ENCODE measurements at places on chromosomes 4 and X. TPM values are rescaled to one million over a fixed set of nuclear protein-coding genes. Genes with fewer than 3 reads are reported as not detected.

PHEX gene
- 0.09 TPM for total RNA-seq

YTHDC1 gene
- 46.7 TPM for total RNA-seq

USP51 gene
- 1.1 TPM for total RNA-seq

JADE3 gene
- 6.1 TPM for total RNA-seq

CXCL13 gene
- total RNA-seq = not detected

ZNF275 gene
- 11.0 TPM for total RNA-seq

DNA sequence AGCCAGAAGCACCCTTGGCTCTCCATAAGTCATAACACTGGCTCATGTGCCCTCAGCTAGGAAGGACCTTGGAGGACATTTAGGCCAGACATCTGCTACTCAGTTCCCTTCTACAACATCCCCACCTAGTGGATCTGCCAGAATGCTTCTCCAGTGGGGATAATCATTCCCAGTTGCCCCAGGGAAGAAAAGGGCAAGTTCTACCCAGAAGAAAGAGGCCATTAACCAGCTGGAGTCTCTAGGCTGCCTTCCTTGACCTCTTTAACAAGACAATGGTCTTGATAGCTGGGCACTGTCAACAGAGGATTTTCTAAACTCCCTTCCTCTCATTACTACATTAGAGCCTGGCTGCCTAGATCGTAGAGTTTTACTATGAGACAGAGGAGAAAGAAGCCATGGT, 42.0 kb downstream of the LGI2 start:
- H3K36me3 ChIP-seq = no peaks in the 10 kb centered on the region
- no peak overlapping the region for H3K4me3 ChIP-seq
- H3K4me1 ChIP-seq = peaks cover 9% of the 10 kb centered on the region
- no peak overlapping the region for H3K27ac ChIP-seq

DNA sequence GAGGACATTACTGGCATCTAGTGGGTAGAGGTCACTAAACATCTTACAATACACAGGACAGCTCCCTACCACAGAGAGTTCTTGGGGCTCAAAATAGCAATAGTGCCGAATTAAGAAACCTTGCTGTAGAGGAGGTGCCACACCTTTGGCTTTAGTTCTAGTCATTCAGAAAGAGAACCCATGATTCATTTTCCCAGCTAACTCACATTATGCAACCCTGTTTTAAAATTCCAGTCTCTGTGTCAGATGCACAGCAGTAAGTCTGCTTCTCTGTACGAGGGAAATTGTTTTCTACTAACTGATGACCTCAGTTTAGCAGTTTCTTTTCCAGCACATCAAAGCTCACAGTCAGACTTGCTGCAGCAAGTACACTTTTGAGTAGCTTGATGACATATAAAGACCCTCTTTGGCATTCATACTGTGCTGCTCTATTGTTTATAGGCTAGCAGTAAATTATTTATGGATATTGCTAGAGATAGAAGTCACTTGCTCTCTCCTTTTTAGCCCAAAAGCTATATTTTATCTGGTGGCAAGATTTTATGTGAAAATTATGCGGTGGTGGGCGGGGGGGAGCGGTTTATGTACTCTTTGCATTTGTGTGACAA, 487.8 kb upstream of the MAGEB18 start:
- no peaks in the 10 kb centered on the region for H3K27me3 ChIP-seq
- H3K36me3 ChIP-seq = no peaks in the 10 kb centered on the region
- no peak overlapping the region for H3K27ac ChIP-seq
- no peak overlapping the region for H3K4me3 ChIP-seq
- DNase-seq = no peak

GRCh38 chrX:48648336-48648751, 35.3 kb upstream of the WAS start:
- H3K27me3 ChIP-seq = no peaks in the 10 kb centered on the region
- peaks cover 6% of the 10 kb centered on the region for H3K4me1 ChIP-seq
- H3K36me3 ChIP-seq = no peaks in the 10 kb centered on the region
- H3K4me3 ChIP-seq = no peak overlapping the region

- no peak overlapping the region for H3K4me3 ChIP-seq
- peak overlapping the region; percentile 75 for H3K27ac ChIP-seq
- no peaks in the 10 kb centered on the region for H3K36me3 ChIP-seq
- H3K27me3 ChIP-seq = peaks cover 2% of the 10 kb centered on the region
These were observed 7.1 kb downstream of the AWAT2 start for GRCh38 chrX:70042399-70043371.

- H3K27me3 ChIP-seq = no peaks in the 10 kb centered on the region
- H3K27ac ChIP-seq = peak overlapping the region; percentile 38
- peaks cover 52% of the 10 kb centered on the region for H3K4me1 ChIP-seq
- H3K4me3 ChIP-seq = peak overlapping the region; percentile 59
These were observed 980 bp upstream of the GIMD1 start for GRCh38 chr4:106369456-106370060.

GRCh38 chr4:7683126-7683703, 248.5 kb upstream of the PSAPL1 start:
- no peak for DNase-seq
- peaks cover 60% of the 10 kb centered on the region for H3K27me3 ChIP-seq
- no peak overlapping the region for H3K27ac ChIP-seq
- no peak overlapping the region for H3K4me3 ChIP-seq
- H3K36me3 ChIP-seq = peaks cover 15% of the 10 kb centered on the region
- no peaks in the 10 kb centered on the region for H3K4me1 ChIP-seq

GRCh38 chrX:45324941-45325340, 124.3 kb upstream of the DIPK2B start:
- DNase-seq = no peak
- H3K27ac ChIP-seq = no peak overlapping the region
- H3K4me3 ChIP-seq = no peak overlapping the region
- H3K4me1 ChIP-seq = peaks cover 61% of the 10 kb centered on the region

- no peak overlapping the region for H3K4me3 ChIP-seq
- no peaks in the 10 kb centered on the region for H3K4me1 ChIP-seq
- peaks cover 2% of the 10 kb centered on the region for H3K27me3 ChIP-seq
- no peaks in the 10 kb centered on the region for H3K36me3 ChIP-seq
These were observed 294.1 kb upstream of the SFRP2 start for GRCh38 chr4:154082760-154083535.

GRCh38 chrX:94831364-94831763, 1157.4 kb downstream of the FAM133A start:
- H3K4me3 ChIP-seq = no peak overlapping the region
- no peaks in the 10 kb centered on the region for H3K27me3 ChIP-seq
- DNase-seq = no peak
- H3K4me1 ChIP-seq = no peaks in the 10 kb centered on the region
- H3K36me3 ChIP-seq = no peaks in the 10 kb centered on the region

DNA sequence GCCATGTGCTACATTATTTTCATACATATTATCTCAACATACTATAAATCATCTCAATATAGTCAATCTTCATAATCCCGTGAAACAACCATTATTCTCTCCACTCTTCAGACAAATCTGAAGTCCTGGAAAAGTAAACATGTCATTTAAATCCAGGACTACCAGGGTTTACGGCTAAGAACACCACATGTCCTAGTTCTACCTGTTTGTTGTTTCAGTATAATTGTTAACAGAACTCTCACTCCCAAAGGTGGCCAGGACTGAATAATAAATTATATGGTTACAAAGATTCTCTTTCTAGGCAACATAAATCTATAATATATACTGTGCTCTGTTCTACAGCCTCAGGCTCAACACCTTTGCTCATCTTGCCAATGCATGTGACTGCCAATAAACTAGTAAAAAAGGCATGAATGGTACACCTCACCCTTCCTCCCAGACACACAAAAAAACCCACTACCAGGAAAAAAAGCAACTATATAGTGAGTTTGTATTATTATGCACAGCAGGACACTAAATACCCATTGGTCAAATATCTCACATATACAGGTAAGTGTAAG, 20.1 kb downstream of the EIF4E start:
- H3K4me3 ChIP-seq = no peak overlapping the region
- H3K27me3 ChIP-seq = no peaks in the 10 kb centered on the region
- H3K36me3 ChIP-seq = peaks cover 7% of the 10 kb centered on the region
- DNase-seq = no peak

DNA sequence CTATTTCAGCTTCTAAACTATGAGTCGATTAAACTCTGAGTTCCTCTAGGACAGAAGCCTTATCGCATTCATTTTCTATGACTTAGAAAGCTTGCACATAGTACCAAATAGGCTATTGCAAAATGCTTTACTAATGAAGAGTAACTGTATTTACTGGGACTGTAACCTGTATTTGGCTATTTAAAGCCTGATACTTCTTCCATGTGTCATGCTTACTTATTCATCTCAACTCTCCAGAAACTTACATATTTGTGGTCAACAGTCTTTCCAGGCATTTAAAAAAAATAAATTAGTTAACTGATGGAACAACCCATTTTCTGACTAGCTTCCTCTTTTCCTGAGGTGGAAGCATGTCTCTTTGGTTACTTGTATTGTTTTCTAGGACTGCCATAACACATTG, 467.9 kb downstream of the PCDH11X start:
- H3K4me3 ChIP-seq = no peak overlapping the region
- H3K4me1 ChIP-seq = no peaks in the 10 kb centered on the region
- DNase-seq = peak; percentile 24
- H3K27me3 ChIP-seq = no peaks in the 10 kb centered on the region
- H3K27ac ChIP-seq = no peak overlapping the region
- H3K36me3 ChIP-seq = no peaks in the 10 kb centered on the region

GRCh38 chrX:2572740-2573139, 72.0 kb upstream of the DHRSX start:
- no peaks in the 10 kb centered on the region for H3K36me3 ChIP-seq
- no peak overlapping the region for H3K4me3 ChIP-seq
- no peak overlapping the region for H3K27ac ChIP-seq

GRCh38 chr4:173486714-173487392, 43.2 kb downstream of the HAND2 start:
- no peak for DNase-seq
- H3K27ac ChIP-seq = no peak overlapping the region
- no peaks in the 10 kb centered on the region for H3K36me3 ChIP-seq
- peaks cover 14% of the 10 kb centered on the region for H3K27me3 ChIP-seq
- peaks cover 50% of the 10 kb centered on the region for H3K4me1 ChIP-seq

DNA sequence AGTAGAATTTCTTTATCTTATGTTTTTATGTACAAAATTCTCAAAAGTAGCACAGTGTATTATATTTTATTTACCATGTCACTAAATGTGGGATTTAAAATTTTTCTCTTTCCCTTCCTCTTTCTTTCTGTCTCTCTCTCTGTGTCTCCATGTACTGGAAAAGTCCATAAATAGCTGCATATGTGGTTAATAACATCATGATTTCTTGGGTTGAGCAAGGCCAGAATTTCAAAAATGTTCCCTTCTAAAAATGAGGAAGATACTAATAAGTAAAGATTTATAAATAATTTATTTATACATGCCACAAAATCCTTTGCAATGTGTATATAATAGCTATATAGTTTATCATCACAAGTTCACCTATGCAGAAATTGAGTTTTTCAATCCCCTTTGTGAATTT, 29.1 kb upstream of the DKK2 start:
- H3K4me1 ChIP-seq = peaks cover 42% of the 10 kb centered on the region
- no peak overlapping the region for H3K4me3 ChIP-seq
- DNase-seq = no peak
- H3K27ac ChIP-seq = no peak overlapping the region

GRCh38 chrX:46849933-46850332, 13.1 kb downstream of the RP2 start:
- peak overlapping the region; percentile 38 for H3K4me3 ChIP-seq
- no peaks in the 10 kb centered on the region for H3K27me3 ChIP-seq
- peak overlapping the region; percentile 43 for H3K27ac ChIP-seq

- no peak overlapping the region for H3K27ac ChIP-seq
- H3K4me3 ChIP-seq = no peak overlapping the region
- H3K4me1 ChIP-seq = peaks cover 27% of the 10 kb centered on the region
- peaks cover 17% of the 10 kb centered on the region for H3K36me3 ChIP-seq
- no peaks in the 10 kb centered on the region for H3K27me3 ChIP-seq
These were observed 41.9 kb downstream of the HADH start for GRCh38 chr4:108031427-108032083.

DNA sequence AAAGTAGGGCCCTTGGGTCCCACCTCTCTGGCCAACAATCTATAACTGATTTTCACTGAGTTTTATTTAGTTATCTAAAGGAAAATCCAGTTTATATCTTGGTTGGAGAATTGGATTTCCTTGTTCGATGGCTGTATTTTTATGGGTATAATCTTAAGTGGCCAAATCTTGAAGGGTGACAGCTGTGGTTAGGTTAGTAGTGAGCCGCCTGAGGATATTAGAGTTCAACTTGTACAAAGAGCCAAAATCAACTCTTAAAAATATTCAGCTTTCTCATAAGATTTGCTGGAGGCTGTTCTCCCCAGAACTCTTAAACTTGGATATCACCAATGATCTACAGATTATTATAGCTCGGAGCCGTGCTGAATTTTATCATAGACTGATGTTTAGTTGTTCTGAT, 54.6 kb upstream of the UNC5C start:
- H3K4me3 ChIP-seq = no peak overlapping the region
- no peaks in the 10 kb centered on the region for H3K27me3 ChIP-seq
- no peaks in the 10 kb centered on the region for H3K36me3 ChIP-seq

DNA sequence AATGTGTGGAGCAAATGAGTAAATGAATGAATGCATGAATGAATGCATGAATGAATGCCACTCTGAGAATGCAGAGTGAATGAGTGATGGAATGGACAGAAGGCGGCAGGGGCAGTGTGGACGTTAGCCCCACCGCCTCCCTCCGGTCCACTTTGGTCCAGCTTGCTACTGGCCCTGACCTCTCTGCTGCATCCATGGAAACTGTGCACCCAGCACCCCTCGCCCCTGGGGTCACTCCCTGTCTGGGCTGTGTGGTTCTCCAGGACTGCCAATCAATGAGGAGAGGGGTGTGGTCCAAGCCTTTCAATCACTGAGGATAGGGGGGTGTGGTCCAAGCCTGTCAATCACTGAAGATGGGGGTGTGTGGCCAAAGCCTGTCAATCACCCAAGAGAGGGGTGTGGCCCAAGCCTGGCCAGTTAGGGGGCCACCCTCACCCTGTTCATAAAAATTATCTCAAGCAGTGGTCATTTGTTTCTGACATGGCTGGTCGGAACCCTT, 39.2 kb upstream of the ASMTL start:
- no peak overlapping the region for H3K4me3 ChIP-seq
- no peak overlapping the region for H3K27ac ChIP-seq
- DNase-seq = no peak
- peaks cover 5% of the 10 kb centered on the region for H3K36me3 ChIP-seq

DNA sequence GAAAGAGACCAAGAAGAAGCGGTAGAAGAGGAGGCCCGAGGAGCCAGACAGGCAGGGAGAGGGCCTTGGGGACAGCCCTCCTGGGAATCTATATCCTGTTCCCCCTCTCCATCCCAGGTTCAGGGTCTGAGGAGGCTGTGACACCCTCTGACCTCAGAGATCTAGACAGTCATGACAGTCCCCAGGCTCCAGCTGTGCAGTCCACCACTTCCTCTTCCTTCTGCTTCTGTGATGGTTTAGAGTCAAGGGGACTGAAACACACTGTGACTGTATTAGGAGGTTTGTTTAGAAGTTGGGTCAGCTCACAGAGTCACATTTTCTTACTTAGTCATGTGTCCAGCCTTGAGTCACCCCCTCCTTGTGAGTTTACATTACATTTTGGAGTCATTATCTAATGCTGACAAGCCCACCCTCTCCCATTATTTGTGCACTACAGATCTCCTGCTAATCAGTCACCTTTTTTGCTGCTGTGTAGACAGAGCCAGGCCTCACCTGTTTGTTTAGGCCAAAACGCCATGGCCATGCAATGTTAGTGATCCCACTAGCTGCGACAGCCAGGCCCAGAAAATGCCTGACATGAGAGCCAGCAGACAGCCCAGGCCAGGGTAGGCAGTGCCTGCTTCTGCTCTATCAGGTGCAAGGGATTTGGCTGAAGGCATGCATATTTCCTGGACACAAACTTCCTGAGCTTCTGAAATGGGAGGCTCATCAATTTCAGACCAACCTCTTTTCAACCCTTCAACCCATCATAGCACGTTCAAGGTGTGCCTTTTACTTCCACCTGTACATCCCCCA, 26.0 kb downstream of the MANBA start:
- H3K4me1 ChIP-seq = peaks cover 48% of the 10 kb centered on the region
- peaks cover 2% of the 10 kb centered on the region for H3K27me3 ChIP-seq

- H3K4me1 ChIP-seq = peaks cover 44% of the 10 kb centered on the region
- H3K27ac ChIP-seq = peak overlapping the region; percentile 68
- H3K4me3 ChIP-seq = peak overlapping the region; percentile 37
- 0 out of 2 replicates have a peak, but pooled peaks cover 1% of the 10 kb centered on the region for H3K27me3 ChIP-seq
These were observed 168.9 kb downstream of the AMELX start for GRCh38 chrX:11462136-11462535.

Measured in HFFc6 (cell line).